Activated T-helper 17 cell treated with anti-CD3 and anti-CD28 coated beads, Interleukin-2, amount 50 U/mL, for 72 hours (primary cell): ENCODE measurements at places on chromosomes 5 and 9.

DNA sequence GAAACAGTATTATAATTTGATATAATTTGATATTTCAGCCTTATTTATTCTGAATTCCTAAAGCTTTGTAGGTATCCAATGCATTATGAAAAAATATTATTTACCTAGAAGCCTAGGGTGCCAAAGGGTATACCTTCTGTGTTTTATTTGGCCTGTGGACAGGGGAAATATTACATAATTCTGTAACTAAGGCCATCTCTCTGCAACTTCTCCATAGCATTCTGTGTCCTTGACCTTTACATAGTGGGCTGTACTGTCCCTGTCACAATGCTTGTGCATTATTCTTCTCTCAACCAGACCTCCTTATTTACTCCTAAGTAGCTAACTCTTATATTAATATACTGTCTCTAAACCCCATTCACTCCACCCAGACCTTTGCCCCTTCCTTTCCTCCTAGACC lies 57.0 kb upstream of the RANBP6 start:
- no peak overlapping the region for H3K4me3 ChIP-seq
- ATAC-seq = no peak
- H3K27me3 ChIP-seq = no peaks in the 10 kb centered on the region
- H3K36me3 ChIP-seq = no peaks in the 10 kb centered on the region
- no peak overlapping the region for H3K27ac ChIP-seq
- peaks cover 12% of the 10 kb centered on the region for H3K4me1 ChIP-seq

GRCh38 chr5:11072076-11072475 lies 311.0 kb upstream of the DAP start:
- peaks cover 15% of the 10 kb centered on the region for H3K27me3 ChIP-seq
- no peaks in the 10 kb centered on the region for H3K4me1 ChIP-seq
- no peaks in the 10 kb centered on the region for H3K36me3 ChIP-seq
- no peak for ATAC-seq

DNA sequence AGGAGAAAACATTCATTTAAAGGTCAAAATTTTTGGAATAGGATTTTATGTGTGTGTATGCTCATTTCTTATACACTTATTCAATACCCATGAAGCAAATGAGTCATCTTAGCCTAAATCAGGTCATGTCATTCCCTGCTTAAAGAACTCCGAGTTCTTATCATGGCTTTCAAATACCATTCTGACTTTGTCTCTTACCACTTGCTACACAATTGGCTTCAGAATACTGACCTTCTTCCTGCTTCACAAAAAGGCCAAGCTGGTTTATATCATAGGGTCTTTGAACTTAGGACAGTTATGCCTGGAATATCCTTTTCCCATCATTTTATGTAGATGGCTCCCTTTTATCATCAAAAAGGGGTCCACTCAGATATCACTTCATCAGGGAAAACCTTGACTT lies 652.2 kb upstream of the WWC1 start:
- no peak for ATAC-seq
- no peaks in the 10 kb centered on the region for H3K27me3 ChIP-seq
- H3K27ac ChIP-seq = no peak overlapping the region
- H3K4me3 ChIP-seq = no peak overlapping the region

DNA sequence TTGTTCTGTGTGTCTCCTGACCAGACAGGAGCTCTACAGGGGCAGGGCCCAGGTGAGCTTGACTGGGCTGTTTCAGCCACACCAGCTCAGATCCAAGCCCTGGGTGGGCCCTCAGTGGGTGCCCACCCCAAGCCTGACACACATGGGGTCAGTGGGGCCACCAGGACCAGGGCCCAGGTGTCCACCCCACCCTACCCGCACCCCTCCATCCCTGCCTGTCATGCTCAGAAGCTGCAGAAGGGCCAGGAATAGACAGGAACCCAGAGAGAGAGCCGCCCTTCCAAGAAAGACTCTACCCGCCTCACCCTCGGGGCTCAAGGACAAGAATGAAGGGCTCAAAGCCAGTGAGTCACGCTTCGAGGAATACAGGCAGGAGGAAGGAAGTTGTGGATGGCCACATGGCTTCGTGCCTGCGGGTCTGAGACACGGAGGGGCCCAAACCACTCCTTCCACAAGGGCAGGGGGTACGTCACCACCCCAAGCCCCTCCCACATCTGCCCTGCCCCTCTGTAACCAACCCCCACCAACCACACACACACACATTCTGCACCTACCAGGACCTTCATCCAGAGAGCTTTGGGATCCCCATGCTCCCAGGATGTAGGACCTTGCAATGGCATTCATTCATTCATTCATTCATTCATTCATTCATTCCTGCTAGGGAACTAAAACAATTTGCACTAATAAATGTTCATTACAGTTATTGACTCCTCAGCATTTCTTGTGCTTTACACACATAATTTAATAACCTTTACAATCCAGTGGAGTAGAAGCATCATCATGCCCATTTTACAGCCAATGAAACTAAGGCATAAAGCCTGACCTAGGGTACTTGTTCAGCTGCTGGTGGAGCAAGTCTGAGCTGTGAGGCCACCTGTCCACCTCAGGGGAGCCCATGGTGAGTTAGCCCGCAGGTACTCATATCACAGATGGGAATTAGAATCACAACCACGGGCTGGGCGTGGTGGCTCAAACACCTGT lies 55.9 kb upstream of the STXBP1 start:
- H3K27me3 ChIP-seq = no peaks in the 10 kb centered on the region
- peaks cover 6% of the 10 kb centered on the region for H3K36me3 ChIP-seq
- H3K4me3 ChIP-seq = peak overlapping the region; percentile 69
- peaks cover 38% of the 10 kb centered on the region for H3K4me1 ChIP-seq
- peak overlapping the region; percentile 92 for H3K27ac ChIP-seq
- peak; percentile 95 for ATAC-seq

GRCh38 chr5:172939071-172939470 lies 20.2 kb upstream of the RPL26L1 start:
- peaks cover 19% of the 10 kb centered on the region for H3K36me3 ChIP-seq
- no peak overlapping the region for H3K4me3 ChIP-seq
- no peaks in the 10 kb centered on the region for H3K4me1 ChIP-seq
- H3K27ac ChIP-seq = no peak overlapping the region

DNA sequence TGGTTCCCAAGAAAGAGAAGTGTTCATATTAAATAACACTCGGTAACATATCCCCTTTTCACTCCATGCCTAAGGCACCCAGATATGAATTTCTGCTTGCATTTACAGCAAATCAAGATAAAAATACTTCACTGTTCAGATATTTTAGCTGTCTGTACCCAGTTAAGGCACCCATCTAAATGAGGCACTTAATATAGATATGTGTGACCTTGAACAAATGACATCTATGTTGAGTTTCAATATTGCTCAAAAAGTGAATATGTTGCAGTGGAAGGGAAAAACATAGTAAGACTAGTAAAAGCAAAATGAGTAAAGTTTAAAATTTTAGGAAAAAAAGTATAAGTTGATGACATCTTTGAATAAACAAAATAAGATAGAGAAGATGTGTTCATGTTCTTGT lies 32.4 kb upstream of the SPDL1 start:
- ATAC-seq = peak; percentile 21
- H3K27ac ChIP-seq = no peak overlapping the region
- no peaks in the 10 kb centered on the region for H3K4me1 ChIP-seq
